Omental fat pad (tissue), 4 donors: ENCODE measurements at places on chromosomes 1 and 21.

GRCh38 chr1:246420300-246420699, 86.8 kb downstream of the SMYD3 start:
- DNase-seq = no peak

- no peak for DNase-seq
These were observed 6.1 kb downstream of the PDE9A start for GRCh38 chr21:42659416-42660117.

DNA sequence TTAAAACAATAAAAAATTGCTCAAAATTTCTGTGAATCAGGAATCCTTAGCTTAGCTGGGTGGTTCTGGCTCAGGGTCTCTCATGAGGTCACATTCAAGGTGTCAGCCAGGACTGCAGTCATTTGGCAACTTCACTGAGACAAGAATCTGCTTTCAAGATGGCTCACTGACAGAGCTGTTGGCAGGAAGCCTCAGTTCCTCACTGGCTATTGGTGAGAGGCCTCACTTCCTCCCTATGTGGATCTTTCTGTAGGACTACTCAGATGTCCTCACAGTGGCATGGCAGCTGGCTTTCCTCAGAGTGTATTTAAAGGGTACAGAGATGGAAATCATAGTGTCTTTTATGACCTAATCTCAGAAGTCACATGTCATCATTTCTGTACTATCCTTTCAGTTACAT, 785.7 kb downstream of the ADGRL2 start:
- no peak for DNase-seq

DNA sequence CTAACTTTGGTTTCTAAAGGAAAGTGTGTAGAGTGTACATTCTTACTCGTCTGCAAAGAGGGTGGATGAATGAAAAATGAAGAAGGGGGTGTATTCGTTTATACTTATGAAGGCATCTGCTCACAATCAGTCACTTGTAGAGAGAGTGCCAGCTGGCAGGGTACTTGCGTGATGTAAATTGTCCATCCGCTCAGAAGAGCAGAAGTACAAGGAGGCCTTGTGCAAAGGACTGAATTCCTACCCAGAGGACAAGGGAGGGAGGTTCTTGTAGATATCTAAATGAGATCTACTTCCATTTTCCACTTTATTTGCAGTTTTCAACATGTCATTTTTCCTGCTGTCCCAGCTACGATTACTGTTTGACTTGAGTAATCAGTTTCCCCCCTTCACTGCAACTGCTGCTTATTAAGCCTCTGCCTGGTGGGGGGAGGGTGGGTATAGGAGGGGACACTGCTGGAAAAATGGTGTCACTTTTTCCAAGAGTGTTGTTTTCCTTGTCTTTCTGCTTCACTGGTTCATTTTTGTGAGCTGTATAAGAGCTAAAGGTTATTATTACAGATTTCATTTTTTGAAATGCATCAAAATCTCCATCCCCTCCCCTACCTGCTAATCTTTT, 67.3 kb downstream of the LAMC1 start:
- DNase-seq = no peak

DNA sequence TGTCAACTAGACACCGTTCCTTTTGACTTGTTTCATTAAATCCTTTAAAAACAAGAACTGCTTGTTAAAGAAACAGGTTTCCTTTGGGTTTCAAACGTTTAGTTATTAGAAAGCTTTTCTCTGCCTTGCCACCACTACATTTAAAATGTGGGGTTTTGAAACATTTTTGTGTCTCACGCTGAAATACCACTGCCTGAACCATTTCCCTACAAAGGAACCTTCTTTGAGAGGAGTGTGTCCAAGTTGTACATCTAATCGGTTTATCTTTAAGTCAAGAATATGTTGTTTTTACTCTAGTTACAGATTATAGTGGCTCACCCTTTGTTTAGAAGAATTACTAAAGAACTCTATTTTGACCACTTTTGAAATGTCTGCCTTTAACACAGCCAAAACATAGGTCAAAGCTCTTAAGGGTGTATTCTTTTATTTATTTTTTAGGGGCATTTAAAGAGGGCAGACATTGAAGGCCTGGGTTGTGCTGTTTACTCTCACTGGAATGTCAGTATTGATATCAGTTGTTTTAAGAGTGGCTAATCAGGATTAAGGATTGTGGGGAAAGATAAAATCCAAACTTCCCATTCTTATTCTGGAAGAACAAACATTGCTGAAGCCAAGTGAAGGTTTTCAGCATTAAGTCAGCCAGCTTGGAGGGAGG, 143.4 kb downstream of the GALNT2 start:
- no peak for DNase-seq

GRCh38 chr1:173477286-173478093, at the start of gene PRDX6:
PRDX6 (plus strand) TSS chr1:173477335; CDS start chr1:173477398, 63 bp downstream.
- DNase-seq = peak; percentile 69

DNA sequence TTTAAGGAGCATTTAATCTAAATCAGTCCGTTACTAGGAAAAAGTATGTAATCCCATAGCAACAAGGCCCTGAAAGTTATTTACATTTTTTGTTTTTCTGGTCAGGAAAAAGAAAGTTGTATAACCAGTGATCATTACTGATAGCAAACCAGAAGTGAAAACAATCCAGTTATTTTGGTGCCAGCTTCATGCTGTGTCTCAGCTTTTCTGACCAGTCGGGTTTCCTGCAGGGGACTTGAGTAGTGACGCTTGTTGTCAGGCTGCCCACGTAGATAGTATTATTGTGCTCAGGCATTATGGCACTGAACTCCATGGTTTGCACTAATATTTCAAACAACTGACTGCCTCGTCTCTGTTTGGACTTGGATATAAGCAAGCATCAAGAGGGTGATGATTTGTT, 55.2 kb downstream of the SASS6 start:
- no peak for DNase-seq

GRCh38 chr1:178055779-178056471, 38.0 kb upstream of the RASAL2 start:
- no peak for DNase-seq

GRCh38 chr1:224559981-224560728, 56.0 kb upstream of the CNIH3 start:
- DNase-seq = no peak

- no peak for DNase-seq
These were observed 165.5 kb upstream of the NFIA start for GRCh38 chr1:60916906-60917305.

DNA sequence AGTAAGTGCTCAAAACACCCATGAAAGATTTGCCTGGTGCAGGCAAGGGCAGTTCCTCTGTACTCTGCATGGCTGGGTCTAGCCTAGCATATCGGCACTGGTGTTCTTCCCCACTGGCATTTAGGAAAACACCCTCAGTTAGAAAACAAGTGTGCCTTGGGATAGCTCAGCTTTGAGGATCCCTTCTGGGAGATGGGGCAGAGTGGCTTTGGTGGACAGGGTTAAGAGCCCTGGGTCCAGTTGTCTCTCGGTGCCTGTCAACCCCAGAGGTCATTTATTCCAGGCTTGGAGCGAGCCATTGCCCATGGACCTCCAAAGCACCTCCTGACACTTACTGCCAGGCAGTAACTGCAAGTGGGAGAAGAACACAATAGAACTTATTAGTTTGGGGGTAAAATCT, 80.8 kb upstream of the DIRAS3 start:
- no peak for DNase-seq

DNA sequence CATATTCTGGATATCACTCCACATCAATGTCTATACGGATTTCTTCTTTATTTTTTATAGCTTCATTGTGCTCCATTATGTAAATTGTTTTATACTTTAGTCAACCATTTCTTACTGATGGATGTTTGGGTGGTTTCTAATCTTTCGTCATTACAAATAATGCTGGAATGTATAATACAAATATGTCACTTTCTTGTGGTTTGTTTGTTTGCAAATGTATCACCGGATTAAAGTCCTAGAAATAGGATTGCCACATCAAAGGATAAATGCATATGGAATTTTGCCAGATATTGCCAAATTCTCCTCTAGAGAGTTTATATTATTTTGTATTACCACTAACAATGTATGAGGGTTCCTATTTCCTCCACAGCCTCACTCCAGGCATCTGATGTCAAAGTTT, 48.7 kb upstream of the PRDM2 start:
- DNase-seq = no peak

- no peak for DNase-seq
These were observed 4.5 kb downstream of the COPA start for GRCh38 chr1:160338580-160338979.

GRCh38 chr1:13899856-13900255, 199.9 kb downstream of the PRDM2 start:
- DNase-seq = no peak

DNA sequence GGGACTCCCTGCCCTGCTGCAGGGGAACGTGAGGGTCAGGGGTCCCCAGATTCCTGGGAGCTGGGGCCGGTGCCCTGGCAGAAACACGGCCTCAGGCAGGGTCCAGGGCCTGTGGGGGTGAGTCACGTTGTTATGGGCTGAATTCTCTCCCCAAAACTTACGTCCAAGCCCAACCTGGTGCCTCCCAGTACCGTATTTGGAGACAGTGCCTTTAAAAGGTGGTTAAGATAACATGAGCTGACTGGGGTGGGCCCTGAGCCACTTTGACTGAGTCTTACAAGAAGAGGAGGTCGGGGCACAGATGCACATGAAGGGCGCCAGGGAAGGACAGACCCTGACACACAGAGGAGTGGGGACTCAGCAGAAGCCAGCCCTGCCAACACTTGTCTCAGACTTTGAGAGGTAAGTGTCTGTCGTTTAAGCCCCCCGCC, 99.9 kb downstream of the WDR4 start:
- DNase-seq = no peak

GRCh38 chr1:175892686-175893085, 149.3 kb upstream of the TNR start:
- no peak for DNase-seq

GRCh38 chr21:34055615-34056014, 17.8 kb upstream of the MRPS6 start:
- no peak for DNase-seq

GRCh38 chr1:12543740-12544154, 74.3 kb downstream of the DHRS3 start:
- DNase-seq = no peak

GRCh38 chr1:63794939-63795378, 21.1 kb downstream of the ROR1 start:
- DNase-seq = no peak

- DNase-seq = no peak
These were observed 60.4 kb downstream of the DIP2A start for GRCh38 chr21:46518983-46519583.

- no peak for DNase-seq
These were observed 223.6 kb downstream of the LRRC7 start for GRCh38 chr1:69791311-69791710.
